ENCODE measurements at places on chromosomes 7 and 10.

GRCh38 chr7:133436014-133436428 is 183.1 kb downstream of the EXOC4 start:
- DNase-seq: peak; percentile 23

GRCh38 chr10:109277456-109277855 is 645.9 kb downstream of the XPNPEP1 start:
- DNase-seq: no peak

DNA sequence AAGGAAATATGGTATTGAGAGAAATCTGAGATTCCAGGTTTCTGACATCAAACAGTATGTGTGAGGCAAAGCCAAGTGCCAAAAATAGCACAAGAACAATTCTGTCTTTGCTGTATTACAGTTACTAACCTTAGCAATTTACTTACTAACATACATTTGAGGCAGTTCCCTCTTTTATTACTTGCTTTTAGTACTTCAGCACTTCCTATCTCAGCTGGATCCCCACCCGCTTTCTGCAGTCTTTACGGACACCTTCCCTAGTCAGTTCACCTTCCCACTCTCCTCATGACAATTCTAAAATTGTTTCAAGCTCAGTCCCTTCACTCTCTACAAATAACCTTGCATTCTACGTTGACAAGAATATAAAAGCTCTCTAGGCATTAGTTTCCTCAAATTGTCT is 79.2 kb downstream of the ELAPOR2 start:
- no peak for DNase-seq

DNA sequence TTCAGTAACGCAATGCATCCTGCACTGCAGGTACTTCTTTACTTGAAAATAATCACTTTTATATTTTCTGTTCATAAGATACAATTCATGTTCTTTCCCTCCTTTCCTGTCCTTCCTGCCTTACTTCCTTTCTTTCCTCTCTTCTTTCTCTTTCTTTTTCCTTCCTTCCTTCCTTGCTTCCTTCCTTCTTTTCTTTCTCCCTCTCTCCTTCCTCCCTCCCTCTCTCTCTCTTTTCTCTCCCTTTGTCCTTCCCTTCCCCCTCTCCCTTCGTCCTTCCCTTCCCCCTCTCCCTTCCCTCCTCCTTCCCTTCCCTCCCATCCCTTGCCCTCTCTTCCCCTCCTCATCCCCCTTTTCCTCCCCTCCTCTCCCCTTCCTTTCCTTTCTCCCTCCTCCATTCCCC is 227.8 kb upstream of the KLF6 start:
- no peak for DNase-seq

GRCh38 chr7:129940329-129940728 is 12.4 kb downstream of the UBE2H start:
- DNase-seq: no peak
